ENCODE measurements at places on chromosomes 12 and 14.

DNA sequence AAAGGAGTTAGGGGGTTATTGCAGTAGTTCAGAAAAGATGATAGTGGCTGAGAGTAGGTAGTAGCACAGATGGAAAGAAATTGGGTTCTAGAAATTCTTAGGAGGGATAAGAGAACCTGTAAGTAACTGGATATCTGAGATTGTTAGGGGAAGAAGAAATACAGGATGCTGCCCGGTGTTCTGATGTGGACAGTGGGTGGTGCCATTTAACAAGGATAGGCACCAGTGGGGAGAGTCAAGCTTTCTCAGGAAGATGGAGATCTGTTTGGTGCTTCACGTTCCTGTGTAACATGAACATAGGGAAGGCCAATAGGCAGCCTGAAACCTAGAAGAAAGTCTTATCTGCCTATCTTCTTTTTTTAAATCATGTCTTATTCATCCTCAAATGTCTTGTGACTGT, 245.9 kb downstream of the NPAS3 start:
- DNase-seq: peak; percentile 1

- no peak for DNase-seq
Observed at GRCh38 chr12:116372815-116373214, 95.3 kb upstream of the MED13L start.

- DNase-seq: no peak
Observed at GRCh38 chr12:96462571-96463280, 26.7 kb upstream of the CFAP54 start.

- DNase-seq: no peak
Observed at GRCh38 chr14:21526672-21527317, 649 bp upstream of the SALL2 start.

GRCh38 chr14:22305607-22306006, 283.4 kb downstream of the DAD1 start:
- no peak for DNase-seq

- no peak for DNase-seq
Observed at GRCh38 chr12:26647088-26647487, 185.9 kb downstream of the ITPR2 start.

GRCh38 chr14:23099212-23099861, 4.0 kb downstream of the C14orf119 start:
- DNase-seq: no peak

DNA sequence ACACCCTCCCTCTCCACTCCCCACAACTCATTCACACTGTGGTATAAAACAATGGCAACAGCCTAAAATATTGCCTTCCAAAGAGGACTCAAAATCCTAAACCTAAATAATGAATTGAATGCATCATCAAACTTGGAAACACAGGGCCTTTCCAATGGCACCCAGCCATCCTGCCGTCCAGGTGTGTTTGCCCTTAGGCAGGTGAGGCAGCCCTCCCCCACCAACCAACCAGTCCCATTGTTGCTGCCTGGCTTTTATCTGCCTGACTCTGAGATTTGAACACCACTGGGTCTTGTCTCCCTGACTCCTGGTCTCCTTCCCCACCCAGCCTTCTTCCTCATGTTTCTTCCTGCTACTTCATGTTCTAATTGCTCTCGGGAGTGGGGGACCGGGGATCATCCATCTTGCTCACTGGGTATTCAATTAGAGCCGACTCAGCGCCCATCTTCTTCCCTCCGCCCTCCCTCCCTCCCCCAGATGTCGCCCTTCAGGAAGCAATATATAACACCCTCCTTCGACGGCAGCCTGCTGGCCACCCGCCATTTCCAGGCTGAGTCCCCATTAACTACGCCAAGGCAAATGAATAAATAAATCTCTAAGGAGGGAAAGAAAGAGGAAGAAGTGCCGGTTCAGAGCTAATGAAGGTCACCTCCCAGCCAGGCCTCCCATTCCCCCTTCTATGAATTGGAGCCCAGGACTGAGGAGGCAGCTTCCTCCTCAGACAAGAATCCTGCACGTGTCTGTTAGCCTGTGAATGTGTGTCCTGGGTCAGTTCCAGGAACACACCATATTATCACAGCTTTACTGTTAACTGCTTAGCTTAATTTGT, 36.3 kb upstream of the NTF3 start:
- no peak for DNase-seq

DNA sequence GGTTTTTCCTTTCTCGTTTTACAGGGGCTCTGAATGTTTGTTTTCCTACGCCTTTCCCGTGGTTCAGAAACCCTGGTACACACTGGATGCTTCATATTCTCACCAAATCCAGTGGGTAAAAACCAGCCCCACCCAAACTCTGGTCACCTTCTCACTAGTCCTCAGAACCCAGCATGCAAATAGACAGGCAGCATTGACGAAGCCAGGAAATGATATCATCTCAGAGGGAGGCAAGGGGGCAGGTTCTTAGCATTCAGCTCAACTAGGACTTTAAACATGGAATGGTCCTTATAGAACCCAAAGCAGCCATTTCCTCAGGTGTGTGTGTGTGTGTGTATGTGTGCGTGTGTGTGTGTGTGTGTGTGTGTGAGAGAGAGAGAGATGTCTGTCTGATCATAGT, 142.0 kb downstream of the KCNK10 start:
- no peak for DNase-seq

- no peak for DNase-seq
Observed at GRCh38 chr14:56292970-56293369, 174.8 kb downstream of the PELI2 start.

GRCh38 chr12:16495196-16495595, 110.8 kb downstream of the LMO3 start:
- no peak for DNase-seq

- DNase-seq: no peak
Observed at GRCh38 chr14:77478796-77479195, 19.8 kb downstream of the ISM2 start.

DNA sequence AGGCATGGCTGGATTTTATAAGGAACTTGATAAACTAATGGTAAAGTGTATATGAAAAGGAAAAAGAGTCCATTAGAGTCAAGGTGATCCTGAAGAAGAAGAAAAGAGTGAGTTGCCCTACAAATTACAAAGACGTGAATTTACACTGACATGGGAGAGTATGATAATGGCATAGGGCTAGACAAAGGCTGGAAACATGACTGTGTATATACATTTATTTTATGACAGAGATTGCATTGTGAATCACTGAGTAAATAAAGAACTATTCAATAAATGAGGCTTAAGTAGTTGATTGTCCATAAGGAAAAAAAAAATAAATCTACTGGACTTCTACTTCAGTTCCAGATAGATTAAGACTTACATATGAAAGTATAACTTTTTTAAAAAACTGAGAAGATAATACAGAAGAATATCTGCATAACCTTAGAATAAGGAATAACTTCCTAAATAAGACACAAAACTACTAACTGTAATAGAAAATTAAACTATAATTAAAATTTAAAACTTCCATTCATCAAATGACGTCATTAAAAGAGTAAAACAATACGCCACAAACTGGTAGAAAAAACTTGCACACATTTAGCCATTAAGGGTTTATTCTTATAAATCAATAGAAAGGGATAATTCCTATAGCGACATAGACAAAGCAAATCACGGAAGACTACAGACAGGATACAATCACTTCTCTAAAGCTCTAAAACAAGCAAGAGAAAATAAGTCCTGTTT, 278.5 kb downstream of the NOVA1 start:
- no peak for DNase-seq

DNA sequence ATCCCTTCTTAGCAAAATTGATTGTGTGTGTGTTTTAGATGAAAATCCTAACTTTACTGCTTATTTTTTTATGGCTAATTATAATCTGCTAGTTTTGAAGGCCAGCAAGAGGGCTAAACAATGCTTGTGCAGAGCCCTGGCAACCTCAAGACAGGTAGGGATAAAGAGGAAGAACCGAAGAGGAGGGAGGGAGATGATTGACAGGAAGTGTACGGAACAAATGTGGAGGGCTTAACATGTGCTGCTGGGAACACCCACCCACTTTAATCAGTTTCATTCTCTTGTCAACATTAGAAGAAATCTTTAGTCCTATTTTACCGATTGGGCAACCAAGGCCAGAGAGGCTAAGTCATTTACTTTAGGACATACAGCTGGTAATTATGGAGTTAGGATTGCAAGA, 1.4 kb upstream of the WSCD2 start:
- DNase-seq: no peak

DNA sequence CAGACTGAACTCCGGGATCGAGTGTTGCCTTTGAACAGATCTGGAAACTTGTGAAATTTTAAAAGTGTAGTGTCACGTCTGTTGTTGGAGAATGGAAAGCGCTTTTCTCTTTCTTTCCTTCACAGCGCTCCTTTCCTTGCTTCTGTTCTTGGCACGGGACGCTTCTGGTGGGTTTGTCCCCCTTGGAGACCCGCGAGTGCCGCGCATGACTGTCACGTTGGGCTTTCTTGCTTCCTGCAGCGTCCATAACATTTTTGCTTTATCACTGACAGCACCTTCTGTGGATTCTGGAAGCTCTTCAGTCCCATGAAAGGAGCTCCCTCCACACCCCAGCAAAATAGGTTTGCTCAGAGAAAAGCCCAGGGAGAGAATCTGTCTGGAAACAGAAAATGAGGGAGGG, 193.0 kb upstream of the TMEM132C start:
- DNase-seq: no peak

DNA sequence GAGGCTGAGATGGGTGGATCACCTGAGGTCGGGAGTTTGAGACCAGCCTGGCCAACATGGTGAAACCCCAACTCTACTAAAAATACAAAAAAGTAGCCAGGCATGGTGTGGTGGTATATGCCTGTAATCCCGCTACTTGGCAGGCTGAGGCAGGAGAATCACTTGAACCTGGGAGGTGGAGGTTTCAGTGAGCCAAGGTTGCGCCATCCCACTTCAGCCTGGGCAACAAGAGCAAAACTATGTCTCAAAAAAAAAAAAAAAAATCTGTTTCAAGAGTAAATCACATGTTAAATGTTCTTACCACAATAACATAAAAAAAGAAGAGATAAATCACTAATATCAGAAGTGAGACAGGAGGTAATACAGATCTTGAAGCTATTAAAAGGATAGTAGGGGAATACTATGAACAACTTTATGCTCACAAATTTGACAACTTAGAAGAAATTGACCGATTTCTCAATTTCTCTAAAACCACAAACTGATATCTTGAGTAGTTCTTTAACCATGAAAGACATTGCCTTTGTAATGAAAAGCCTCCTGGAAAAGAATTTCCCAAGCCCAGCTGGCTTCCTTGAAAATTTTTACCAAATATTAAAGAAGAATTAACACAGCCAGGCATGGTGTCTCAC, 37.7 kb downstream of the TAOK3 start:
- DNase-seq: no peak

- peak; percentile 71 for DNase-seq
Observed at GRCh38 chr14:99395909-99396530, 84.6 kb downstream of the SETD3 start.

DNA sequence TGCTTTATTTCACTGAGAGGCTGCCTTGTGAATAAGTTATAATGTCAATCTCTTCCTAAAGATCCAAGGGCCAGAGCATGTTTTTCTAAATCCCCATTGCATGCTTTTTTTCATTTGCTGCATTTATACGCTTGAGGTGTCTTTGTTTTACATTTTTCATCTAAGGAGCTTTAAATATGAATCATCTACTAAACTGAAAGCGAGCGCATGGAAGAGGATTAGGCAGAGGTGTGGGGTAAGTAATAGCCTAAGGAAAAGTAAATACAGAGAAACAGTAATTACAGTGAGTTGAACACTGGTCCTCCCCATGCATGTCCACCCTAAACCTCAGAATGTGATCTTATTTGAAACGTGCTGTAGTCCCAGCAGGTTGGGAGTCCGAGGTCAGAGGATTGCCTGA, 76.4 kb upstream of the METAP2 start:
- DNase-seq: no peak

- no peak for DNase-seq
Observed at GRCh38 chr14:20197459-20197858, 6.8 kb downstream of the OR11G2 start.

DNA sequence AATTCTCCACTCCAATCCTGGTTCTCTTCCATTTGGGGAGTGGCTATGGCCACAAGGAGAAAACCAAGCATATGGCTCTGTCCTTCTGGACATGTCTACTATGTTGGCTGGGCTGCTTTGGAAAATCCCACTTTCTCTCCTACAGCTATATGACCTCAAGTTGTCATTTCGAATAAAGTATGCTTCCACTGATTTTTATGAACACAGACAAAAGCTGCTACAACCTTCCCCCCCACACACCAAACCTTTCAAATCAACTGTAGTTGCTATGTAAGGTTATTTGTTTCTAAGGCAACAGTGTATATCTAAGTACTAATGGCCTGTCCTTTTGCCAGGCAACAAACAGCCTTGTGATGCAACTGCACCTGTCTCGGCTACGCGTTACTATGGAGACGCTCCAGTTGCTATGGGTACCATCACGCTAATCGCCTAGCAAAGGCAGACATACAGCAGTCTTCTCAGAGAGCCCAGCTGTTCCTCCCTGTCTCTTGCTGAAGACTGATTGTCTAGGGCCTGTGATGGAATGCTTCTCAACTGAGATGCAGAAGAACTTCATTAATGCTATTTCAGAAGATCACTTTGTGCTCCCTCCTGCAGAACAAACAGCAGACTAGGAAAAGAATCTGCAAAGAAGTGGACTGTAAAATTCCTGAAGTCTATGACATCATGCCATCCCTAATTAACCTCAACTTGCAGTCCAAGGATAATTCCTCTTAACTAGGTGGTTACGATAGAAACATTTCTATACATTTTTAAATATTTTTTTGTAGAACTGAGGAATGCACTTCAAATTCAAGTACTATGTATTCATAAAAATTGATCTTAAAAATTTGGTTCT, 67.6 kb downstream of the FOXN3 start:
- peak; percentile 6 for DNase-seq

GRCh38 chr14:96398921-96399320, 7.0 kb downstream of the AK7 start:
- no peak for DNase-seq

GRCh38 chr12:26651566-26652188, 181.3 kb downstream of the ITPR2 start:
- DNase-seq: peak; percentile 78

DNA sequence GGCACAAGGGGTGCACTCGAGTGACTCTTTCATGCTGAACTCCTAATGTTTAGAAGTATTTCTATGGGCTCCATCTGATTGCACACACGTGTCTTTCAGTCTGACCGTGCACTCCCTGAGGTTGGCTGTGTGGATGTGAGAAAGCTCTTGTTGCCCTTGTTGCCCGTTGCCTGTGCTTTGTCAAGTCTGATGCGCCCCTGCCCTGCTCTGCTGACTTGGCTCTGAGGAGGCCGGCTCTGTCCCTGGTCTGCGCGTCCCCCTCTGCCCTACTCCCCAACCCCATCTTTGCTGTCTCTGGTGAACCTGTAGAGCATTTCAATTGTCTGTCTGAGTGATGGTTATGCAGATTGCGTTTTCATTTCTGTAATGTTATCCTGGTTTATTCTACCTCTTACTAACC, 802.3 kb downstream of the NRXN3 start:
- DNase-seq: no peak

Measured in kidney glomerular epithelial cell (primary cell).